Lung microvascular endothelial cell (primary cell): ENCODE measurements at places on chromosomes 3 and 15. TPM values are rescaled to one million over a fixed set of nuclear protein-coding genes. Genes with fewer than 3 reads are reported as not detected.

DNA sequence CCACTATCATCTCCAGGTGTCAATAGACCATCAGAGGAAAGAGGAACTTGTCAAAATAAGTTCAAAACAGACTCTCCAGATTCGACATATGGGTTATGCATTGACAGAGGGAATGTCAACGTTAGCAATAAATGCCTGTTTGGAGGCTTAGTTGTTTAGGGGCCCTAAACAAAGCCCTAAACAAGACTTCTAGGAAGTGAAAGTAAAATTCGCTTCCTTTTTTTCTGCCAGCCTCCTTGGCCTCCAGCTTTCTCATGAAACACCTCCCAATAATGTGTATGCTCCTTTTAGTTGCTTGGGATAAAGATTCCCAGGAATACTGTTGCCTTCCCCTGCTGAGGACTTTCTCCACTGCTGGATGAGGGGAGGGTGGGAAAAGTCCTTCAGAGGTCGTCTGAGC is 70.9 kb upstream of the ARNT2 start:
- no peak for DNase-seq

The GABRB3 gene
- total RNA-seq: 0.40 TPM in 1 of 2 replicates, not detected in the other

The RPL39L gene
- total RNA-seq: 15.7 and 20.7 TPM in 2 replicates

The STIMATE gene
- 7.0 and 9.7 TPM in 2 replicates for total RNA-seq

The LRTM1 gene
- total RNA-seq: not detected in 2 replicates

The EFCAB12 gene
- total RNA-seq: under 0.01 TPM in 2 replicates

DNA sequence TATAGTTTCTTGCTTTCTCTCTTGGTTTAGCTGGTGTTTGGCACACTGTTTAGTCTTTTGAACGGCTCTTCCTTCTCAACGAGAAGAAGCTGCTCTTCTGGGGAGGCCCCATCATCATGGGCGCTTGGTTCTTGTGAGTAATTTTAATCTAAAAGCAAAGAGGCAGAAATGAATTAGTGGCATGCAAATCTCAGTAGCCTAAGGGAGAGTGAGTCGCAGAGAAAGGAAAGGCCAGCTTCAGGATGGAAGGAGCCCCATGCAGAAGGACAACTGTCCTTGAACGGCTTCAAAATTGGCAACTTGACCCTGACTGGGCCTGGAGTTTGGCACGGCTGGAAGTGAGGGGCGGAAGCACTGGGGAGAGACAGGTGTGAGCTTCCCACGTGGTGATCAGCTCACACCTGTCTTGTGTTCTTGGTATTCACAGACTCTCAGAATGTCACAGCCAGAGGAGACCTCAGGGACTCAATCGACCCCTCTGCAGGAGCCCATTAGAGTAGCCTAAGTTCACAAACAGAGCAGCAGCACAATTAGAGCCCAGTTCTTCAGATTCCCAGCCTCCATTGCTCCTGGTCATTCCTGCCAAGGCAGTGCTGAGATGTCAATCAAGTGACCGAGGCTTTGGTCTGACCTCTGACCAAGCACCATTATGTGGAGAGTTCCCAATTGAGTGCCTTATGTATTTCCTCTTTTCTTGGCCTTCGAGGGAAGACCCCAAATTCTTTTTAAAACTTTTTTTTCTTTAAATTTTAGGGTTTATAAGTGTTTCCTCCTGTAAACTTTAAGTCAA is 41.3 kb upstream of the ETV5 start:
- no peak for DNase-seq

GRCh38 chr3:88005066-88005465 is 53.7 kb downstream of the CGGBP1 start:
- peak; percentile 54 for DNase-seq

The TF gene
- total RNA-seq: 0.20 TPM in 1 of 2 replicates, not detected in the other

The XYLB gene
- 1.3 and 1.8 TPM in 2 replicates for total RNA-seq

DNA sequence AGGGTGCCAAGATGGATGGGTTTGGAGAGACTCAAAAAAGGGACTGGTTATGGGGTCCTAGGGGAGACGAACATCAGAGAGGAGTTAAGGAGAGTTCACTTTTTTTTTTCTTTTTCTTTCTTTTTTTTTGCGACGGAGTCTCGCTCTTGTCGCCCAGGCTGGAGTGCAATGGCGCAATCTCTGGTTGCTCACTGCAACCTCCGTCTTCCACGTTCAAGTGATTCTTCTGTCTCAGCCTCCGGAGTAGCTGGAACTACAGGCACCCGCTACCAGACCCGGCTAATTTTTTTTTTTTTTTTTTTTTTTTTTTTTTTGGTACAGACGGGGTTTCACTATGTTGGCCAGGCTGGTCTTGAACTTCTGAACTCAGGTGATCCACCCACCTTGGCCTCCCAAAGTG is 1.2 kb downstream of the SPINT1 start:
- DNase-seq: no peak

GRCh38 chr15:25058080-25058785 is 103.4 kb downstream of the SNRPN start:
- no peak for DNase-seq

DNA sequence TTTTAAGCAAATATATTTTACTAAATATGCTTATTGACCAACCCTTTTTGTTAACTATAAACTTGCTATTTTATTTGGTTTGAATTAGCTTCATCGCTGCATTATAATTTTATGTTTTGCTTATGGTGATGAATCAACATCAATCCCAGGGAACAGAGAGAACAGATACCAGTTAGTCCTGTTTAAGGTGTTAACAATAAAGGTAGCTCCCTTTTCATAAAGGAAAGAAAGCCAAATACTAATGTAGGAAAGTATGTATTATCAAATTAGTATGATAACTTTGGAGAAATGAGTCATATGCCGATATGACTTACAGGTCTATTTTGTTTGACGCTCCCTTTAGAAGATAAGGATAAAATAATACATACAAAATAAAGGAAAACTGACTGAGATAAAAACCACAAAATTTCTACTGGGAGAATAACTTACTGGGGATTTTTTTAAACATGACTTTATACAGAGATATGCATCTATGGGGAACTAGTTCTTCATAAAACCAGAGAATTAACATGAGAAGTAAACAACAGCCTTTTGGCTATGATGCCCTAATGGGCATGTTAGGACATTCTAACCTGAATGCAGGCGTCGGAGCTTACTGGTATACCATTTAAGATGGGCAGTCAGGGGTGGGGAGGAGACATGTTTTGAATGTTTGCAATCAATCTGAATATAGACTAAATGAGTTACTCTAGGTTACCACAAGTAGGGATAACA is 4.5 kb downstream of the OR5K2 start:
- DNase-seq: no peak

The UBA5 gene
- 19.4 TPM in 2 replicates for total RNA-seq

The DPPA4 gene
- not detected in 2 replicates for total RNA-seq

GRCh38 chr3:45273681-45274515 is 47.8 kb upstream of the TMEM158 start:
- no peak for DNase-seq
